ENCODE measurements at places on chromosomes 1 and 21.

DNA sequence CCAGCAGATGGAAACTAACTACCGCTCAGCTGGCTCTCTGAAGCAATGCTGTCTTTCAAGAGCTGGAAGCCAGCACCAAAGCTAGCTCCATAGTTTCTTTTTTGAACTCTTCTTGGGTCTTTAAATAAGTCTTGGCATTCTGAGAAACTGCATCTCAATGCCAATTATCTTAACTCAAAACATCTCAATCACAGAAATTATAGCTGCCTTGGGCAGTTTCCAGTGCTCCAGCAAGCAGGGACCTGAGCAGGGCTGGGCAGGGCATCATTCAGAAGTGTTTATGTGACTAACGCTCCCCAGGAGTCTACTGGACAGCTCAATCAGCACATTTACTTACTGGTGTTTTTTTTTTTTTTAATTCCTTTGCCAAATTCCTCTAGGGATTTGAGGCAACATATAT, 18.3 kb upstream of the PADI4 start:
- DNase-seq: no peak

DNA sequence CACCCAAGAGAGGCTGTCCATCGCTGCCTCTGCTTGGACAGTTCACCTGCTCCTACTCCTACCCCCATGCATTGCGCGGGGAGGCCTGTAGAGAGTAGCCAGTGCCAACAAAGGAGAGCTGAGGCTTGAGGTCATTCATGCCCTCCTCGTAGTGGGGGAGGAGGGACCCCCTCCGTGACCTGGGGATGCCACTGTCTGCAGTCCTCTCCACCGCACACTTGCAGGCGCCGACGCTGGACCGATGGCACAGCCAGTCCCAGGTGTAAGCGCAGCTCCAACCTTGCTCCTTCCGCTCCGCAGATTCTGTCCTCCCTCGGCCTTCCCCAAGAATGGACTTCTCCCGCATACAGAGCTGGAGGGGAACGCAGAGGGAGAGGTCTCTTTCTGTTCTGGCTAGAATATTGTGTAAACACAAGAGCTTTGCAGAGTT, 672 bp upstream of the PHLDA3 start:
- no peak for DNase-seq

- DNase-seq: no peak
Measured at GRCh38 chr1:81682490-81682889, 118.2 kb upstream of the ADGRL2 start.

DNA sequence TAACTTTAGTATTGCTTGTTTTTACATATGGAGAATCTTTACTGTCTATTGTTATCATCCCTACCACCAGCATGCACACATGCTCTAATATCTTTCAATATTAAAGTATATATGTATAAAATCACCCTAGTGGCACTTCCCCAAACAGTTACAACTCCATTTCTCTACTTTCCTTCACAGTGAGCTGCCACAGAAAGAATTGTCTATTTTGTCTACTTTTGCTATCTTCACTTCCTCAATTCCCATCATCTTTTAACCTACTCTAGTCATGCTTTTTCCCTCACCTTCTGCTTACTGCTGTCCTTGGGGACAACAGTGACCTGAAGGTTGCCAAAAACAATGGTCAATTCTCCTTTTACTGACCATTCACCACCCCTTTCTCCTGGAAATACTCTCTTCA, 59.2 kb downstream of the VCAM1 start:
- no peak for DNase-seq

DNA sequence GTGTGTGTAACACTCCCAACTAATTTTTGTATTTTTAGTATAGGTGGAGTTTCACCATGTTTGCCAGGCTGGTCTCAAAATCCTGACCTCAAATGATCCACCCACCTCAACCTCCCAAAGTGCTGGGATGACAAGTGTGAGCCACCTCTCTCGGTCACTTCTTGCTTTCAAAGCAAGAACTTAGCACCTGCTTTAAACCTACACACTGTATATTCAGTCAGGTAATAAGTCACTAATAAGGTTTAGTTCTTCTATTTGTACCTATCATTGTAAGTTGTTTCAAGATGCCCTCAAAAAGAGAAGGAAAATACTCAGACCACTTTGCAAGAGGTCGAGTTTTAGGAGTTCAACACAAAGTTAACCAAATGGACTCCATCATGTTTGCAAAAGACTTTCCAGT, 431.3 kb downstream of the MRPL39 start:
- no peak for DNase-seq

DNA sequence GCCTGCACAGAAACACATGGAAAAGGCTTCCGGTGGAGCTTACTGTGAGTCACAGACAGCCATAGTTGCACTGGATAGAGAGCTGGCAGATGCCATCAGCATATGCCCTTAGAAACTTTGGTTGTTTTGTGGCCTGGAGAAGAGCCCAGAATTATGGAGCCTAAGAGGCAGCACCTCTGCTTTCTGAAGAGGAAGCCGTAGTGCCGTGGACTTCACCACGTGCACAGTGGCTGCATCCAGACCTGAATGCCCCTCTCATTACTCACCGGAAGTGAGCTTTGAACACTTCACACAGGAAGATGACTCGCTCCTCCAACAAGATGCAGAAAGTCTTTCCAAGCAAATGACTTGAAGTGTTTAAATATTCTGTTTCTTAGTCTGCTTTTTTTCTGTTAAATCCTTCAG, 28.4 kb downstream of the JUN start:
- DNase-seq: peak; percentile 84

- DNase-seq: no peak
Measured at GRCh38 chr1:214854126-214854875, 228.2 kb upstream of the KCNK2 start.

DNA sequence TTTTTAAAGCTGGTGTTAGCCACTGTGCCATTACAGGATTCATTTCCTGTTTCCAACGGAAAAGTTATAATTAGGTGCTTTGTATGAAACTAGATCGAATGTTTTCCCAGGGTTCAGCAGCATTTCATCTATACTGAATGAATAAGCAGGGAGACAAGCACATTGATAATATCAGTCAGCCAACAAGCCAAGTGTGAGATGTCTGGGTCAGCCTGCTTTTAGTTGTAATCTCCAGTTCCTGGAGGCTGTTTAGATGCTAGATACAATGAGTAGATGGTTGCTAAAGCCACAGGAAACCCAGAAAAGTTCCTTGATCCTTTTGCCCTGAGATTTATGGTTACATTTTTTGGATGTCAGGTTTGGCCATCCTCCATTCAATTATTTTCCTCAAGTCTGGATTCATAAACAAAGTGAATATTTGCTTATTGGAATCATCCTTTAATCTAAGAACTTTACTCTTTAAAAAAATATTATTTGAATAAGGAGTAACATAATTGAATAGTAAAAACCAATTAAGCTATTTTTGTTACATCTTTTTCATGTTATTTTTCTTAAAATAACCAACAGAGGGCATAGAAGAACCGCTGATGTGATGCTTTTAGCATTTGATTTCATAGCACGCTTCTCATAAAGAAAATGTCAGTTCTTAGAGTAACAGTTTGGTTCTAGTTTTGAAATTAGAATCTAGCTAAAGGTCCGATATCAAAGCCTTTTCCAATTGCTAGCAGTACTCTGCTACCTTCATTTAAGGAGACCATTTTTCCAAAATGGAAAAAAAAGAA, 76.6 kb downstream of the HSPA13 start:
- DNase-seq: no peak

DNA sequence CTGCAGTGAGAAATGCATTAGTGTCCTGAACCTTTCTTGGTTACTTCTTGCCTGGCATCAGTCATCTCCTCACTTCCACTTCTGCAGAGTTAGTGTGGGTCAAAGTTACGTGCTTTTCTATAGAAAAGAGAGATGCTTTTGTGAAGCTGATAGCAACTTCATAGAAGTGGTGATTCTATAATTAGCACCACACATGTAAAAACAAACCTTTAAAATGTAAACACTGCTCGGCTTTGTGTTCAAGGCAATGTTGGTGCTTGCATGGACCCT, 57.3 kb downstream of the MRPS6 start:
- DNase-seq: no peak

GRCh38 chr1:185292237-185292636, 24.8 kb downstream of the IVNS1ABP start:
- DNase-seq: peak; percentile 19

DNA sequence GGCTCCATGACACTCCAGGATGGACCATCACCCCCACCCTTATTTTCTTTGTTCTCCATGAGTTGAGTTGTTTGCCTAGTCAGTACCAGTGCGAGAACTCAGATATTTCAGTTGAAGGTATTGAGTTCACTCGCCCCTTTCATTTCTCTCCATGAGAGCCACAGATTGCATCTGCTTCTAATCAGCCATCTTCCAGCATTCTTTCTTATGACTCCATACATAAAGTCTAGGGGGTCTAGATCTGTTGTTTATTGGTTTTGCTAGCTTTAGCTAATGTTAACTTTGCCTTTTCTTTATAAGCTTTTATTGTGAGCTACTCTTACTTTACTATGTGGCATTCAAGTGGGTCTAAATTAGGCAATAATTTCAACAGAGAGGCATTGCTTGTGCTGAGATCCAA, 71.6 kb upstream of the PDC start:
- DNase-seq: no peak

DNA sequence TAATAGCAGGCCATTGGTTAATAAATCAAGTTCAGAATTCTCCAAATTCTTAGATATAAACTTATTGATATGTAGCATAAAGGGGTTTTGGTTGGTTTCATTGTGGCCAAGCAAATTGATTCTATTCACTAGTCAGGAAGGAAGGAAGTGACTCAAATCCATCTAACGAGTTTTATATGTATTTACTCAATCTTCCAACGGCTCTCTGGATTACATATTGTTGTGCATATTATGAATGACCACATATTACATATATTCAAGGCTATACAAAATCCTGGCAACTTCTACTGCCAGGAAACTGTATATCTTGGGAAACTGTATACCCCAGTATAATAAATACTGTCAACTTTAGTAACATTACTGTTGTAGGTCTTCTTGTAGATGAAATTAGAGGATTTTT, 20.1 kb upstream of the PDE4B start:
- peak; percentile 48 for DNase-seq

- DNase-seq: no peak
Measured at GRCh38 chr1:156214024-156214748, 1.4 kb downstream of the PMF1 start.

- DNase-seq: no peak
Measured at GRCh38 chr1:33899746-33900145, 35.9 kb downstream of the HMGB4 start.

DNA sequence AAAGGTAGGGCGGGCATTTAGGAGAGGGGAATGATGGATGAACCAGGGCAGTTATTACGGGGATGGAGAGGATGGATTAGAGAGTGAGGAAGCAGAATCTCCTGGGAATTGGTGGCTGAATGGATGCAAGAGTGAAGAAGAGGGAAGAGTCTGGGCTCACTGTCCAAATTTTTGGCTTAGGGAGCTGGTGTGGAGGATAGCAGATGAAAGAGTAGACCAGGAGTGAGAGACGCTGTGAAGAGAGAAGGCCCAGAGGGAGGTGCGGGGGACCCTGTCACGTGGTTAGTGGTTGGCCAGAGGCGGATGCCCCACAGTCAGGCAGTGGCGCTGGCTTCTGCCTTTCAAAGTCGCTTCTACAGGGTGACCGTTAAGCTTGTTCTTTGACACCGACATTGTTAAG, 78.4 kb downstream of the PEX14 start:
- peak; percentile 64 for DNase-seq

GRCh38 chr1:202054094-202054493, 43.7 kb downstream of the ELF3 start:
- no peak for DNase-seq

- no peak for DNase-seq
Measured at GRCh38 chr1:201625851-201626251, 86.9 kb downstream of the NAV1 start.

DNA sequence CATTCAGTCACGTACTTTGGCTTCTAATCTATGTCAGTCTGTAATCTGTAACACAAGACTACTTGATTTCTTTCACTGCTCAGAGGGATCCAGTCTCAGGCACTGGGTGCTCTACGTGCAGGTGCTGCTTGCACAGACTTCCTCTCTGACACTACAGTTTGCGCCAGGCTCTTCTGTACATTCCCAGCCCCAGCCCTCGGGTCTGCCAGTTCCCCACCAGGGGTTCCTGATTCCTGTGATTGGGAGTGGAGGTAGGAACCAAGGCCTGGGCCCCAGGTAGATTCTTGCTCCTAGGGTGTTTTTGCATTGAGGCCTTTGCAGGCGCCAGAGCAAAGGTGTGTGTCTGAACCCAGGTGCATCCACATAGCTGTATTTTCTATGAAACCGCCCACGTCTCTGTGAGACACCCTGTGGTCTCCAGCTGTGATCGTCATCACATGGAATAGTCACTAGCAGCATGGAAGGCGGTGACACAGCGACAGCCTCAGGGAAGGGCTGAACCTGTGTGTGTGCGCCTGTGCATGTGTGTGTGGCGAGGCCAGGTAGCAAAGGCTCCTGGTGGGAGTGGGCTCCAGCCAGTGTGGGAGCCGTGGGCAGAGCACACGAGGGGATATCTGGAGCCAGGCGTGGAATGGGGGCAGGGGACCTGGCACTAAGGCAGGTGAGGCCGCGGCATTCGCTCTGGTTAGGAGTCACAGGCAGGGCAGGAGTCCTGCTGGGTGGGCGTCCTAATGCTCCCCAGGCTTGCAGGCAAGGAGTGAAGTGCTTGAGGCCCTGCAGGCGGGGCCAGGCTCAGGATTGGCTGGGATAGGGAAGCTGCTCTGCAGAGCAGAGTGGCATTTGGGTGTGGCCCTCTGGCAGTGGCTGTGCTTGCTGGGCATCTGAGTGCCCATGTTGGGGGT, 5.2 kb downstream of the GJC2 start:
- no peak for DNase-seq

GRCh38 chr1:14755518-14756252, 157.2 kb downstream of the KAZN start:
- DNase-seq: no peak

DNA sequence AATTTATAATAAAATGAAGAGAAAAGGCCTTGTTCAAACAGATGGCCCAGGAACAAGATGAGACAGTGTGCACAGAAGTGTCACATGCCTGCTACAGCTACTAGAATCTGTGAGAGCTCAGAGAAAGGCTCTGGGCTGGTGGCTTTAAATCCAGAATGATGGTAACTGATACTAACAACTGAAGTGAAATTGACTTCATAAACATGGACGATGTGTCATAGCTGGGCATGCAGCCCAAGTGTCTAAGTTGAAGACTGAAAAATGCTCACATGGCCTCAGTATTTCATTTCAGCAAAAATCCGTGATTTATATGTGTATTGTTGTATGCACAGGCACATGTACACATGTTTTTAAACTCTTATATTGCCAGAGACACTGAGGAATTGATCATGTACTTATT, 208.3 kb upstream of the RUNX1 start:
- DNase-seq: no peak

GRCh38 chr1:29354511-29355098, 118.3 kb downstream of the PTPRU start:
- no peak for DNase-seq
